Osteoblast (primary cell): ENCODE measurements at places on chromosomes 2 and 18. TPM values are rescaled to one million over a fixed set of nuclear protein-coding genes. Genes with fewer than 3 reads are reported as not detected.

The SKOR2 gene
- not detected in 2 replicates for total RNA-seq

DNA sequence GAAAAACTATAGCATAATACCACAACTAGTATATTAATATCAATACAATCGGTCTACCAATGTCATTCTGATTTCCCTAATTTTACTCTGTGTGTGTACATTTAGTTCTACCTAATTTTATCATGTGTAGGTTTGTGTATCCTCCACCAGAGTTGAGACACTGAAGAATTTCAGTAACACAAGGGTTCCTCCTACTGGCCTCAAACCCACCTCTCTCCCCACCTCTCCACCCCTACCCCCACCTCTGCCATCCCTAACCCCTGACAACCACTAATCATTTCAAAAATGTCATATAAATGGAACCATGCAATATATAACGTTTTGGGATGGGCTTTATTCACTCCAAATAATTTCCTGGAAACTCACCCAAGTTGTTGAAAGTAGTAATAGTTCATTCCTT lies 117.9 kb downstream of the LYPD6 start:
- H3K27ac ChIP-seq: no peak overlapping the region
- H3K4me3 ChIP-seq: no peak overlapping the region
- no peaks in the 10 kb centered on the region for H3K27me3 ChIP-seq
- H3K4me1 ChIP-seq: no peaks in the 10 kb centered on the region
- DNase-seq: no peak

DNA sequence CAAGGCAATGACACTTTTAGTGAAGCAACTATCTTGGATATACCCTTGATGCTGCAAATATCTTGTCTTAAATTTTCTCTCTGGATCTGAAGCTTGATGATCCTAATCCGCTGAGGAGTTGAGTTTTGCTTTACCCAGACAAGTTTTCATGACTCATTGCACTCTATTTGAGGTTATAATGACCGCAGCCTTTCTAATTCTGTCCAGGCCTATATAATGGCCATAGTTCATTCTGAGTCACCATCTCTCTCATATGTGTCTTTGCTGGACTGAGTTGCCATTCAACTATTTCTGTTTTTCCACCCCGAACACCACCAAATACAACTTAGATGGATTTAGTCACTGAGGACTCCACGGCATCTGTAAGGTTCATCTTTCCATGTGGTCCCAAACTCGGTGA lies 802.1 kb upstream of the FAM98A start:
- no peaks in the 10 kb centered on the region for H3K27me3 ChIP-seq
- no peaks in the 10 kb centered on the region for H3K4me1 ChIP-seq
- no peak overlapping the region for H3K4me3 ChIP-seq
- no peak overlapping the region for H3K27ac ChIP-seq

The TDRD15 gene
- total RNA-seq: not detected in 2 replicates

DNA sequence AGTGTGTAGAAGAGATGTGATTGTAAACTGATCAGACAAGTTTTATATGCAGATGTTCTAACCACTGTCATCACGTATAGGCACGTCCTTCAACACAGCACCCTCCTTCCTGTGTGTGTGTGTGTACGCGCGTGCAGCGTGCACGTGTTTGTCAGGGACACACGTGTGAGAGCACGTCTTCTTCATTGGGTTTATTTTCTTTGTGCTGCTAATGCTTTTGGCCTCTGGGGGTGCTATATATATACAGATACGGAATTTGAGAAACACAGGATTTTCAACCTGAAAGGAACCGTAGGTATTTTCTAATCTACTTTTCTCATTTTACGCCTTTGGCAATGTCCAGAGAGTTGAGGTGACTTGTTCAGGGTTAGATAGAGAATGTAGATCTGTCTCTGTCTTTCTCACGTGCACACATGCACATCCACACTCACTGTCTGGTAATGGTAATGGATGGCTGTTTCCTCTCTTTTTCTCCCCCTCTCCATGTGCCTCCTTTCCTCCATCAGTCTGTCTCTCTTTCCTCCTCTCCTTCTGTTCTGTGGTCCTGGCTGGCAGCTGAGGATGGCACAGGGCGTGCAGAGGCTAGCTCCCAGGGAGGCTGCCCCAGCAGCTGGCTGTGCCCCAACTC lies 13.4 kb upstream of the CELF4 start:
- H3K36me3 ChIP-seq: no peaks in the 10 kb centered on the region
- no peak overlapping the region for H3K27ac ChIP-seq
- no peak for DNase-seq
